ENCODE measurements at places on chromosomes 5 and 9. TPM values are rescaled to one million over a fixed set of nuclear protein-coding genes. Genes with fewer than 3 reads are reported as not detected.

PSMB7 gene
- 291 TPM for total RNA-seq

CDH12 gene
- not detected for total RNA-seq

ESM1 gene
- 284 TPM for total RNA-seq

HMGCR gene
- 147 TPM for total RNA-seq

SLC45A2 gene
- not detected for total RNA-seq

CMYA5 gene
- not detected for total RNA-seq

STK32A gene
- not detected for total RNA-seq

MYOT gene
- not detected for total RNA-seq

FAM221B gene
- not detected for total RNA-seq

IFNA2 gene
- not detected for total RNA-seq

KIAA0825 gene
- 2.0 TPM for total RNA-seq

TXNDC8 gene
- total RNA-seq, result not detected

OR2Y1 gene
- total RNA-seq, result not detected

GPRIN1 gene
- total RNA-seq, result 6.5 TPM

TMC1 gene
- 1.6 TPM for total RNA-seq

KCNV2 gene
- not detected for total RNA-seq

NIM1K gene
- total RNA-seq, result not detected

SLC27A6 gene
- under 0.01 TPM for total RNA-seq

SMIM33 gene
- total RNA-seq, result under 0.01 TPM

HTR1A gene
- total RNA-seq, result not detected

PCDHB5 gene
- total RNA-seq, result 0.46 TPM

PKD2L2 gene
- total RNA-seq, result not detected

FOXD4L3 gene
- total RNA-seq, result not detected

FAXDC2 gene
- 4.1 TPM for total RNA-seq

CORO2A gene
- 0.32 TPM for total RNA-seq

SPATA31C1 gene
- not detected for total RNA-seq

PTRH1 gene
- 30.7 TPM for total RNA-seq

CD180 gene
- total RNA-seq, result not detected

IFNA4 gene
- not detected for total RNA-seq

LCN1 gene
- total RNA-seq, result not detected

Measured in epithelial cell of umbilical artery (primary cell).